ENCODE measurements at places on chromosomes 1 and 21.
A peak's percentile ranks its signal among the peaks of the same experiment; 100 is the strongest.

DNA sequence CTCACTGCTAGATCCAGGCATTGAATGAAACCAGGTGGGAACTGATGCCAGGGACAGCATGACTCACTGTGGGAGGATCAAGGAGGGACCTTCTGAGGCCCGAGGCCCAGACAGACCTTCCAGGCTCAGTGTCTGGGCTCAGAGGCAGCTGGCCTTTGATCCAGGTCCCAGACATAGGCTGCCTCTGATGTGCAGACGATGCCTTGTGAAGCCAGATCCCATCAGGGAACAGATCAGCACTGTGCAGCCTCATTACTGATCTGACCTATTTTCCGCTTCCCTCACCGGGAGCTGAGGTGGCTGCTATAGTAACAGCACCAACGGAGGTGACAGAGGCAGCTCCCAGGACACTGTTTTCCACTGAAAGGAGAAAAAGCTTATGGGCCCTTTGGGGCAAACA, 399.5 kb downstream of the MATN1 start:
- no peak for DNase-seq

- peak; percentile 14 for DNase-seq
Observed at GRCh38 chr1:109803901-109804331, 40.2 kb upstream of the EPS8L3 start.

- DNase-seq: peak; percentile 72
Observed at GRCh38 chr1:26094677-26095383, 16.8 kb upstream of the PDIK1L start.

GRCh38 chr1:96030312-96030711, 691.3 kb upstream of the PTBP2 start:
- DNase-seq: no peak

DNA sequence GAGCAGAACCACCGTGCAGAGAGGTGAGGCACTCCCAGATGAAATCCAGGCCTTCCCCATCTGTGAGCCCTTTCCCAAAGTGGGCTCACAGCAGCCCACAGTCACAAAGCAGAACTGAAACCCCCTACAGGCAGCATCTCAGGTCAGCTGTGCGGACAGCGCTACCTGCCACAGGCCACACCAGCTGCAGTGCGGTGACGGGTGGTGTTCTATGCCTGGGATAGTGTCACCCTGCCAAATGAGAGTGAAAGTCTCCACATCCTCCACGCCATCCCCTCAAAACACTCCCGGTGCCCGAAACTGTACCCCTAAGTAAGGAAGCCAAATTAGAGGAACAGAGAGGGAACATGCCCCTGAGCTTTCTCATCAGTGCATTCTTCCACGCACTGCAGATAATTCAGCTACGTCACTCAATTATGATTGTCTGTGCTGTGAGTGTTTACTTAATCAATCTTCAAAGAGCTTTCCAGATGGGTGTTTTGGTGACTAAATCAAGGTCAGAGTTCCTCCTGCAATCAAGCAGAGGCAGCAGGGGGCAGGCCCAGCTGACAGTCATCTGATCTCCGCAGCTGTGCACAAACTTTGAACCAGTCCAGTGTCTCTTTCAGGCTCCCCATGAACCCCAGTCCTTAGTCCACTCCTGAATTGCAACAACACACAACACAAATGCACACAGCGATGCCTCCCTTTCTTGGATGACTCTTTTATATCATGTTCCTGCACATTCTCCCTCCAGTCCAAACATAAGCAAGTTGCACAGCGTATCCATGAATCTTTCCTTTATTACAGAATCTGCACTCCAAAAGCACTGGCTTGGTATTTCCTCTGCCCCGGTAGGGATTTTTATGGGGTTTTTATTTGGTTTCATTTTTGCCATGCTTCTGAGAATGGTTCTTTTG, 150.0 kb downstream of the TOMM20 start:
- DNase-seq: peak; percentile 55

DNA sequence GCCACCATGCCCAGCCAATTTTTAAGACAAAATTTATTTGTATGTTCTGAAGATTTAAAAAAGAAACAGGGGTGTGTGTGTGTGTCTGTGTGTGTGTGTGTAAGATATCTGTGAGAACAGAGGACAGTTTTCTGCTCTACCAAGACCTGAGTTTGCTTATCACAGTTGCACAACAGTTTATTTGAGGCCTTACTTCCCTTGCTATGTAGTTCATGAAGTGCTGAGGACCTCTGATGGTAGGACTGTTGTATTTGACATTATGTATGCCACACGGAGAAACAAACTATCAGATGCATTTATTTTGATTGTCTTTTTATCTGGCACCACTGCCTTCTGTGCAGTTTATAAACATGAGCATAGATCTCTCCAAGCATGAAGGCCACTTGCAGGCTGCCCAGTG, 355.2 kb downstream of the PBX1 start:
- DNase-seq: no peak

- DNase-seq: no peak
Observed at GRCh38 chr1:40627987-40628902, 37.2 kb downstream of the RIMS3 start.

DNA sequence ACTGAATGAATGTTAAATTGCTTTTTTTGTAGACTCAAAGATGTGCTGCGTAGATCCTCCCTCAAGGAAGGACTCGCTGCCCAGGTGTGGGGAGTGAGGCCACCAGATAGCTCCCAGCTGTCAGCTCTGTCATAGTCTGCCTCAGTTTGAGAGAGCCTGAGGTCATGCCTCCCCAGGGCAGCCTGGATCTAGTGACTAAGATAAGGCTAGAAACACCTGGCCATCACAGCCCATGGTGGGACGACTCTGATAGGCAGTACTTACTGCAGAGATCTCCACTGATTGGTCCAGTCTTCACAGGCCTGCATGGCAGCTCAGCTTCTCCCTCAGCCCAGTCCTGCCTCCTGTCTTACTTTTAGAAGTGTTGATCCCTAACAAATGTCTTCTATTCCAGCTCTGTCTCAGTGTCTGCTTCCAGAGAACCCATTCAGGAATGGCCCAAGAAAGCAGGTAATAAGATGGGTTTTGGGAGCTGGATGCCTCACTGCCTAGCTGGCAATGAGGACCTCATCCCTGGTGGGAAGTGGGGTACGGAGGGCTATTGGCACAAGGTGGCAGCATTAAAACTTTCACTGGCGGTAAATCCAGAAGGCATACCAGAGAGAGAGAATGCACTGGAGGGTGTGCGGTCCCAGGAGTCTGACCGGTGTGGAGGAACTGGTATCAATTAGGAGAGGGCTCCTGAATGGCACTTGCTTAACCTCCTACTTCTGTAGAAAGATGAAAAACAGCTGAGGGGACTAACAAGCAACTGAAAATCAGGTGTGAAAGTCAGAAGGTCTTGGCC, 55.3 kb upstream of the GPR37L1 start:
- no peak for DNase-seq

DNA sequence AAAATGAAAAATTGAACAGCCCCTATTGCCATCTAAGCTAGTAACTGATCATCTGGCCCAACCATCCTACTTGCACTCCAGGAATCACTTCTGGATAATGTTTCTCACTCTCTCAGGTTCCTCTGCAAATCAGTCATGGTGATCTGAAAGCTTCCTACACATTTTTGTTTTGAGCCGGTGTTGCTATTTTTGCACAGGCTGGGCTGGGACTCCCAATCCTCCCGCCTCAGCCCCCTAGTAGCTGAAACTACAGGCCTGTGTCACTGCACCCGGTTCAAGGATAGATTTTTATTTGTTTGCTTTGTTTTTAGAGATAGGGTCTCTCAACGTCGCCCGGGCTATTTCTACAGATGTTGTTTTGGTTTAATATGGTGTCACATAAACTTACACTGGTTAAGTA, 40.5 kb upstream of the HMCN1 start:
- DNase-seq: no peak

GRCh38 chr1:87894062-87894461, 565.4 kb downstream of the LMO4 start:
- no peak for DNase-seq
